ENCODE measurements at places on chromosomes 5 and 9. TPM values are rescaled to one million over a fixed set of nuclear protein-coding genes. Genes with fewer than 3 reads are reported as not detected.

DNA sequence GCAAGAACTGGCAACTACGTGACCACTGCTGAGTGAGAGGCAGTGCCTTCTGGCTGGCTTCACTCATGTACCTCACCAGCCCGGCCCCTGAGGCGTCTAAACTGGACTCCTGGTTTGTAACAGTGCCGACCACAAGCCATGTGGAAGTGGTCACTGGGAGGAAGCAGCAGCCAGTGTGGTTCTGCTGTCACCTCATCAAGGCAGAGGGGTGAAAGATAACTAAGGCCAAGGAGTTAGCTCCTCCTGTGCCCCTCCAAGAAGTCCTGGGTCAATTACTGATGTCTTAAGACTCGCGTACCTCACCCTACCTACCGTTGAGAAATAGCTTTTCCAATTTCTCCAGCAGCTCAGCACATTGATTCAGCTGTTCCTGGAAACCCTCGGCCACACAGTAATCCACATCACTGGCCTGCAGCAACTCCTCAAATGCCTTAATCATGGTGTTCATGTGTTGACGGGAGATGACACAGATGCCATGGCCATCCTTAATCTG is 142.9 kb downstream of the CDK5RAP2 start:
- DNase-seq: no peak

GRM6 gene
- not detected for total RNA-seq

KLF4 gene
- total RNA-seq: 3.6 TPM

ZER1 gene
- total RNA-seq: 14.3 TPM

DNA sequence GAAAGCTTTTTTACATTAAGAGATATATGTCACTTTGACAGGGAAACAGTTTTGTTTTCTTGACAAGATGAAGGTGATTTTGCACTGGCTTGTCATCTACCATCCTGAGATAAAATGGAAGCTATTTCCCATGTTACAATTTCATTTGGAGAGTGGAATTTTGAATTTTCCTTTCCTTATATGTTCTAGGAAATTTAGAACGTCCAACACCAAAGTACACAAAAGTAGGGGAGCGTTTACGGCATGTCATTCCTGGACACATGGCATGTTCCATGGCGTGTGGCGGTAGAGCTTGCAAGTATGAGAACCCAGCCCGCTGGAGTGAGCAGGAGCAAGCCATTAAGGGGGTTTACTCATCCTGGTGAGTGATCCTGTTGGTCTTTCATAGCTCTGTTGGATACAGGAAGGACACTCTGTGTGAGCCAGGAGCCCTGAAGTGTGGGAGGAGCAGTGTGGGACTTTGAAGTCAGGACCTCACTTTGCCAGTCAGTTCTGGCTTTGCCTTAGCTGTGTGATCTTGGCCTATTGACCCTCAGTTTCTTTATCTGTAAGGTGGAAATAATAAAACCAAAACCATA is 887 bp downstream of the PTPDC1 start:
- no peak for DNase-seq

DNA sequence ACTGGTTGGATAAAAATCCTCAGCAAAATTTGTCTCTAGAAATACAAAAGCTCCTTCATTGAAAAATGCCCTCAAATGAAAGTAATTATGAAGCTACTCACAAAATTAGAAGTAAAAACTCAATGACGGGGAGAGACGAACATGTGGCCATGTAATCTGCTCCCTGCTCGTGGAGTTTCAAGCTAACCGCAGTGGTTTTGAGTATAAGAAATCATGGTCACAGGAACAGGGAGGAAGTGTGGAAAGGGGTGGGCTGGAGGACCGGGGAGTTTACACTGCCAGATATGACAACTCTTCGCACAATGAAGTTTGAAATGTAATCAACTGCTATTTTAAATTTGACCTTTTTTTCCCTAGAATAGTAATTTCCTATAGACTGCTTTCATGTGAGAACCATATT is 765.4 kb upstream of the DMAC1 start:
- no peak for DNase-seq

DNA sequence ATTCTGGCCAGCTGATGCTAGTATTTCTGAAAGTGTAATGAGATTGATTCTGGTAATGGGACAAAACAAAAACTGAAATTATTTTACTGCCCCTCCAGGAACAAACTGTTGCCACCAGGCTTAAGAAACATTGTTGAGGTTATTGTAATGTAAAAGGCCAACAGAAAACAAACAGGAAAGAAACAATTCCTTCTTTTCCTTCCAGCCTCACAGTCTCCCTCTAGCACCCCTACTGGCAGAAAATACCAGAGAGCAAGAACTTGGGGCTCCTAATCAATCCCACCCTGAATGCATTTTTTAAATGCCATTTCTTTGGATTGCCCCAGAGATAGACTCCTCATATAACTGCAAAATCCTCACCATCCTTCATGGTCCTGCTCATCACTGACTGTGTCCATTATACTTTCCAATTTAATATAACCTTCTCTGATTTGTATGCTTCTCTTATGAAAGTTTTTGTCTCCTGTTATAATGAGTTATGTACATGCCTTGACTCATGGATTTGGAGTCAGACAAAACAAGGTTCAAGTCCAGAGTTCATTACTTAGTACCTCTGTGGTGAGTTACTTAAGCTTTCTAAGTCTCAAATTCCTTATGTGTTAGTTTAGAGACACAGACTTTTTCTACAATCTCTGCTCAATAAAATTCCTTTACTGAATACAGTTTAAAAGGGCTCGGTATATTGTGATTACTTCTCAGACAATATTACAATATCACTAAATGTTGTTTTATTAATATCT is 157.9 kb upstream of the FBN2 start:
- DNase-seq: no peak
